ENCODE measurements at places on chromosomes 11 and 22.

- no peak for DNase-seq
Measured at GRCh38 chr11:105867742-105868141, 154.3 kb downstream of the MSANTD4 start.

GRCh38 chr11:127074151-127074761 is 73.7 kb upstream of the KIRREL3 start:
- no peak for DNase-seq

GRCh38 chr22:37420686-37421467 is 6.4 kb downstream of the ELFN2 start:
- DNase-seq: no peak

GRCh38 chr22:33465554-33465953 is 407.4 kb upstream of the SYN3 start:
- DNase-seq: no peak

GRCh38 chr22:22371031-22371541 is 126.5 kb downstream of the VPREB1 start:
- no peak for DNase-seq

GRCh38 chr22:19896665-19897355 is 42.1 kb upstream of the GNB1L start:
- DNase-seq: no peak

GRCh38 chr11:64134963-64135362 is 30.9 kb downstream of the MACROD1 start:
- no peak for DNase-seq

GRCh38 chr11:13692172-13692571 is 23.7 kb downstream of the FAR1 start:
- no peak for DNase-seq

Data from stimulated activated CD4-positive, alpha-beta T cell treated with anti-CD3 and anti-CD28 coated beads, Interleukin-2, amount 100 ng/mL, for 48 hours (primary cell).